GM04503 (cell line): ENCODE measurements at places on chromosomes 2 and 18.
A peak's percentile ranks its signal among the peaks of the same experiment; 100 is the strongest.

DNA sequence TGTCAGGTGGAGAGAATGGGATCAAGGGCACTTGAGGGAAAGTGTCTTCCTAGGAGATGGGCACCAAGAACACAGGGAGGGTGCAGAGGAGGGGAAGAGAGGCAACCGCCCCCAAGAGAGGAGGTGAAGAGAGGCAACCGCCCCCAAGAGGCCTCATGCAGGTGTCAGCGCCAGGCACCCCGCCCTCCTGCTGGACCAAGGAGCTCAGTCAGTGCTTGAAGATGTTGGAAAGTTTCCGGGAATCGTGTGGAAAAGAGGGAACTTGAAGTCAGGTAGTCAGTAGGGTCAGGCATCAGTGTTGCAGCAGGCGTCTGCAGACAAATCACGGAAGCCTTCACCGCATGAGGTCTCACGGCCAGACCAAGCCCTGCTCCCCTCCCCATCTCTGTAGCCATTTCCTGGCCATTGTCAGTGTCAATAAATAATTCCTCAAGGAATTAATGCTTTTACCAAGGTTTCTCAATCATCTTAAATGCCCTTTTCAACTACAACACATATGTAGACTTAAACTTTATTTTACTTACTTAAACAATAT is 353.1 kb downstream of the EIPR1 start:
- DNase-seq: no peak

DNA sequence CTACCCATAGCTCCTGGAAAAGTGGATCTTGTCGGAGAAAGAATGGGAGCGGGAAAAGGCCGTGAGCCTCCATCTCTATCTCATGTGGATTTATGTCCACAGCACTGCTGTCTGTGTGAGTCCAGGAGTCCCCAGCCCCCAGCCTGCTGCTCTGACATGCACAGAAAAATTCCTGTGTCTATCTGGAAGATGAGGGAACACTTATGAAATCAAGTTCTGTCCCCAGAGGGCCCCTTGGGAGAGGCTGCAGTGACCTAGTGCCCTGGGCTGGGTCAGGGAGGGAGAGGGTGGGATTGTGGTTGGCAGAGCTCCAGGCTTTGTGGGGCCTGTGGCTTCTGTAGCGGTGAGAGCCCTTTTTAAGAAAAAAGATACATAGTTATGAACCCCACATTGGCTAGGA is 37.6 kb downstream of the HJURP start:
- no peak for DNase-seq

DNA sequence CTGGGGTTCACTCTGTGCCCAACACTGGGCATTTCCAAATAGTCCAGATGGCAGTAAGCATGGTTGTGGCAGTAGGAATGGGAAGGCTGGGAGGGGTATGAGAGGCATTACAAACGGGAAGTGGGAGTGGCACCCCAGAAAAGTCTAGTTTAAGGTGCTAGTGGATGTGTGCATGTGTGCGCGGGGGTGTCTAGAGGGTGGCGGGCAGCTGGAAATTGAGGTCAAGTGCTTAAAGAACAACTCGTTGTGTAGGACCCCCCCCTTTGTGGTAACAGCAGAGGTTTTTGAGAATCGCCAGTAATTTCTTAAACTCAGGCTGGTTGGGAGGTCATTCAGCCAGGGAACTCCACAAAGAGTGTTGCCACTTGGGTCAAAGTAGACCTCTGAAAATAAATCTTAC is 69.9 kb downstream of the RHBDD1 start:
- DNase-seq: no peak

DNA sequence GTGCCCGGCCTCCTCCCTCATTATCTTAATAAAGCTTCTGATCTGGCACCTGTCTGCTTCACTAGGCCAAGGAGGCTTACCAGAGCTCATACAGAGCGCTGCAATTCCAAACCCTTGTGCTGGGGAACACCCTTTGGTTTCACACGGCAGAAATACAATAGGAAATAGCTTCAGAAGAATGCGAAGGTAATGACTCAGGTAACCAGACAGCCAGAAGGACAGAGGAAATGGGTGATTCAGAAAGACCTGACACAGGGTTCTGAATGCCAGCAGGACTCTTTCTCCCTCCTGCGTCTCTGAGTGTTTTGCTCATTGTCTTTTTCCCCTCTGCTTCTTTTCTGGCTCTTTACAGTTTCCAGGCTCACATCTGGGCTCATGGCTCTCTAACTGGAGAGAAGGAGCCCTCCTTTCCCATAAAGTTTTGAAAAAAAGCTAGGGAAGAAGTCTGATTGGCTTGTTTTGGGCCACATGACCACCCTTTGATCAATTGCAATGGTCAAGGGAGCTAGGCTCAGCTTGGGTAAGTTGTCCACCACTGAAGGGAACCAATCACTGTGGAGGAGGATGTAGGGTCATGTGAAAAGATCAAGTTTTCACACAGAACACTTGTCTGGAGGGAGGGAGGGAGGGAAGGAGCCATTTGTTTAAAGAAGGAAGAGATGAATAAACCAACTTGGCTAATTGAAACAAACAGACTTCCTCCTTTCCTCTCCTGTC is 90.5 kb upstream of the UPP2 start:
- no peak for DNase-seq

- DNase-seq: no peak
Observed at GRCh38 chr2:107817378-107817777, 9.3 kb upstream of the RGPD4 start.

DNA sequence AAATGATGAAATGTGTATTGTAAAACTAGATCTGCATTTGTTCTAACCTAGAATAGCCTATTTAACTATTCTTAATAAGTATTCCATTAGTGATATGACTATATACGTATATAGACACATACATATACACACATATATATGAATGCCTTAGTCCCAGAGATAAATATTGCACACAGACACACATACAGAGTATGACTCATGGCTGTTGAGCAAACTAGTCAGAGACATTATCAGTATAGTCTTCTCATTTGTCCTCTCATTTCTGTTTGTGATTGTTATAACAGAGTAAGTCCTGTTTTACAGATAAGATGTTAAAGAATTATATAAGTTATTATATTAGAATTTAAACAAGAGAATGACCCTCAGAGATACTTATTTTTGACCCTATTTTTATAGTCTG is 202.5 kb downstream of the CCDC102B start:
- no peak for DNase-seq

DNA sequence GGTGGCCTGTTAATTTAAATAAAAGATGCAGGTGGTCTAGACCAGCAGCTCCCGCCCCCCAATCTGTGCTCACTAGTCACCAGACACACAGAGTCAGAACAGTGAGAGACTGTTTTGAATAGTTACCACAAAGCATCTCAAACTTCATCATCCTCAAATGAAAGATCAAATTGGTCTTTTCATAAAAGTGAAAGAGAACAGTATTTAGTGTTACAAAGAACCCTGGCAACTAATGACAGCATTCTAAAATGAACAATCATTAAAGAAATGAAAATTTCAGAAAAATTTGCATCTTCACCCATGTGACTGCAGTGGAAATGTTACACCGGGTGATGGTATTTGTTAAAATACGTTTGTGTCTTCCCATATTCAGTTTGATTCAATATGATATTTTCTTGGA is 65.5 kb upstream of the PMAIP1 start:
- DNase-seq: no peak

- DNase-seq: no peak
Observed at GRCh38 chr2:95388091-95388692, 14.3 kb upstream of the FAHD2A start.

- DNase-seq: no peak
Observed at GRCh38 chr2:231546014-231546715, 15.9 kb upstream of the NMUR1 start.

DNA sequence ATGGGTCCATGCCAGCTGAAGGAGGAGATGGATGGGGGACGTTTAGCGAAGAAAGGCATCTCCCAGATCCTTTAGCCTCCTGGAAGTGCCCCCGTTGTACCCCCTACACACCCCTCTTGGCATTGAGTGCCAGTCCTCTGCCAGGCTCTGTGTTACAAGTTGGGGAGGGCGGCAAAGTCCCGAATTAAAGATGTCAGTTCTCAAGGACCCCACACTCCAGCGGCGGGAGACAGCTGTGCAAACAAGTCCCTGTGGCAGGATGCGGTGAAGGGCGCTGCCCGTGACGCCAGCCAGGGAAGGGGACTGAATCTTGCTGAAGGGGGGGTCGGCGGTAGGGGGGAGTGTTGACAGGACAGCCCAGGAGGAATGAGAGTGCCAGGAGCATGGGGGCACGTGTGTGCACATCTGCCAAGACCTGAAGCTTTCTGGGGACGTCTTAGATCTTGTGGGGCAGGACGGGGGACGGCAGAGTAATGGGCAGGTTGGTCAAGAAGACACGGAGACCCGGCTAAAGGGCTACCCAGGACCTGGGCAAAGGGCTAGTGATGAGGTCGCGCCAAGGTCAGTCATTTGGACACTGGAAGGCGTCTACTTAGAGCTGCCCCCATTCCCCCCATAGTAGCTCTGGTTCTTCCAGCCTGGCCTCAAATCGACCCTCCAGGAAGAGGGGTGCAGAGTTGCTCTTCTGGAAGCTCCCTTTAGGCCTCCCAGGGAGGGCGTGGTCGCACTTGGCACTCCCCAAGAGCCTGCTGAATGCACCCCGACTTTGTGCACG is 2.8 kb upstream of the CTDSP1 start:
- no peak for DNase-seq

GRCh38 chr18:24988253-24988840 is 363.6 kb downstream of the ZNF521 start:
- no peak for DNase-seq

- no peak for DNase-seq
Observed at GRCh38 chr2:173841110-173841509, 124.1 kb downstream of the SP3 start.

- no peak for DNase-seq
Observed at GRCh38 chr2:127117603-127118002, 10.6 kb upstream of the BIN1 start.

GRCh38 chr18:43581936-43582519 is 304.7 kb upstream of the SYT4 start:
- no peak for DNase-seq

- no peak for DNase-seq
Observed at GRCh38 chr2:230677201-230677946, 35.3 kb upstream of the CAB39 start.

- no peak for DNase-seq
Observed at GRCh38 chr2:66095820-66096345, 339.0 kb upstream of the MEIS1 start.

DNA sequence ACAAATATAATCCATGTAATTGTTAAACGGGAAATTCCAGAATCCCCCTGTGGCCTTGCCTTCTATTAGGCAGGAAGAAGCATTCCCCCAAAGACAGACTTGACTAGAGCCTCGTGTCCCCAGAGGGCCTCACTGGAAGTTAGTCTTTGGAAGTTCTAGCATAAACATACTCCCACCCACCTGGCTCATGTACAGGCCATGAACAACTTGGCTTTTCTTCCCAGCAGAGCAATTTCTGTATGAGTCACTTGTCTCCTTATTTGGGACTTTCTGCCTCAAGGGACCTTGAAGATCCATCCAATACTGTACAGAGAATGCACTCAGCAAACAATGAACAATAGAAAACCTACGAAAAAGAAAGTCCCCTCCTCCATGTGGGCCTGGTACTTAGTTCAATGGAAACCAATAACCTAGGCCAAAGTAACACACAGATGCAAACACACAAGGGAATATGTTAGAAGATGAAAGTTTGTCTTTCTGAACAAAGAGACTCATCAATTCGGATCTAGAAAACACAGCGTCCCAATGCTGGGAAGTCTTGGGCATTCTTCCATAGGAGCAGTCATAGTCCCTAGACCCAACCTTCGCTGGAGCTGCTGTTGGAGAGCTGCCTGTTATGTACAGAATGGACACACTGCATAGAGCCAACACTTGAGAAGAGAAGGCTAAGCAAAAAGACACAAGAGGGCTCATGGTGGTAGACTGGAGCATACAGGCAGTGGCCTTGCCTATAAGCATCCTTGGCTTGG is 303.5 kb downstream of the HRH4 start:
- peak; percentile 58 for DNase-seq

DNA sequence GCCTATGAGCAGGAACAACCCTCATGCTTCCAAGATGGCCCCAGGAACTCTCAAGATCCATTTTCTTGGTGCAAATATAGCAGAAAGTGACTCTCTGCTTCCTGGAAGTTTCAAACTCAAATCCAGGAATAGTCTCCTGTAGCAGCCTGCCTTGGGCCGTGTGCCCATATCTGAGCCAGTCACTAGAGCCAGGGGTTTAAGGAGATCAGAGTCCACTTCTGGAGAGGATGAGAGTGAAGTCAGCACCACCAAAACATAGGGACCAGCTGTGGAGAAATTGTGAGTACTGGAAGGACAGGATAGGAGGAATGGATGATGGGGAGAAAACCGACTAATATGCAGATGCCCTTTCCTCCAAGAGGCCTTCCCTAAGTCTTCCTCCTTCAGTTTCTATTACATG is 33.2 kb downstream of the PSD4 start:
- DNase-seq: no peak

- no peak for DNase-seq
Observed at GRCh38 chr2:235044501-235045271, 92.9 kb downstream of the SH3BP4 start.

GRCh38 chr2:137091704-137092103 is 326.4 kb downstream of the THSD7B start:
- DNase-seq: no peak

- no peak for DNase-seq
Observed at GRCh38 chr2:64644458-64645382, 9.0 kb downstream of the SERTAD2 start.

- no peak for DNase-seq
Observed at GRCh38 chr18:11739893-11740292, 50.8 kb downstream of the GNAL start.
